ENCODE measurements at places on chromosomes 7 and 10.

DNA sequence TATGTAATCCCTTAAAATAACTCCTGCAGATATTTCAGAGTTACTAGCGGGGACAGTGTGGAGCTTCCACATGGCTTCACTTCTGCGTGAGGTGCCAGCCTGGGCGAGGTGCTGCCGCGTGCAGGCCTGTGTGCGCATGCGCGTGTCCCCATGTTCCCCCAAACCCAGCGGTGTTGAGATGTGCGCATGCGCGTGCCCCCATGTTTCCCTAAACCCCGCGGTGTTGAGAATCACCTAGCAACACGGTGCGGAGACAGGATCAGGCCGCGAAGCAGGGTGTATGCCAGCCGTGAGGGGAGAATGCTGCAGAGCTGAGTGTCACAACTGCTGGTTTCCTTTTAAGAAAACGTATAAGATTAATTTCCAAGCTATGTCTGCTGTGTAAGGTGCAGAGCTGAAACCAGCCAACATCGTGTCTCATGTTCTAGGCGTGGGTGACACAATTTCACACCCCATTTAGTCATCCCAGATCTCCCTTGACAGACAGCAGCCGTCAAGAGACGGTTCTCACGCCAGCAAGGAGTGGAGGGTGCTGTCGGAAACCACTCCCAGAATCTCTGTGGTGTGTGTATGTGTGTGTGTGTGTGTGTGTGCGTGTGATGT is 71.9 kb upstream of the ADARB2 start:
- DNase-seq = no peak

DNA sequence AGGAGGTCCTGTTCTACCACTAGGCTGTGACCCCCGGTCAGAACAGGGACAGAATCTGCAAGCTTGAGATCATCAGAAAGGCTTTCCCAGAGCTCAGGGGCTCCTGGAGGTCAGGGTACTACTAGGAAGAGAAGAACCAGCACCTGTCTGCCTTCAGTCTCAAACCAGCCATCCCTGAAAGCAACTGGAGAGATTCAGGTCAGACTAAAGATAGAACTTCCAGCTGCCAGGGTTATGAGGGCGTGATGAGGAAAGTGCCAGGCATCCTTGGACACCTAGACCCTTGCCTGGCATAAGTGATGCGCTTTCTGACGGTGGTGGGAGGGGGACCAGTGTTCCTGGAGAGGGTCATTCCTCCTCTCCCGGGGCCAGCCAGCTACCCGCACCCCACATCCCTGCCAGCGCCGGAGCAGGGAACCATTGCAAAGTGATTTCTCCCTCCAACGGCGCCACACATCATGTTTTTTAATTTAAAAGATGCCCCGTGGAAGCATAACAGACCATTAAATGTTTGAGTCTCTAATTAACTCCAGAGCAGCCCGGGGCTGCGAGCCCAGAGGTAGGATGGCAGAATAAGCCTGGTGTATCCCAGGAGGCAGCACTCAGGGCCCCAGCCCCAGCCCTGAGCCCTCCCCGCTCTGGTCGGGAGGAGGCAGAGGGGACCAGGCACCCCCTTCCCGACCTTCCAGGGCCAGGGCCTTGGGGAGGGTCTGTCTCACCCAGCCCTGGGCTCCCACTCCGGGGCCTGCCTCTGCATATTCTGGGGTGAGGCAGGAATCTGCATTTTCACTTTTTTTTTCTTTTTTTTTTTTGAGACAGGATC is 64.0 kb downstream of the ELFN1 start:
- no peak for DNase-seq

DNA sequence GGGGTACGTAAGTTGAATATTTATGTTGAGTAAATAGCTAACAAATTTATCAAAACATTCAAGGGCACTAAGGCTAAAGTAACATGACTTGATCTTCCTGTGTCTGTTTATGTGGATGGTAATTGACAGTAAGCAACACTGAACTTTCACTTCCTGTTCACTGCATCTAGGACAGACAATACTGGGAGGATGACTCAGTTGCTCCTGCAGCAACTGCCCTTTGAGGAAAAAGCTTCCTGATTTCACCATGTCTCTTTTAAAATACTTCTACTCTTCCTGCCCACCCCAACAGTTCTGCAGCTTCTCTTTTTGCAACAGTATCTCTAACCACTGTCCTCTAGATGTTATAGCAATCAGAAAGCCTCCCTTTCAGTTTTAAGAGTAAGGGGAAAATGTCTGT is 76.6 kb upstream of the HGF start:
- no peak for DNase-seq

- DNase-seq = no peak
Measured at GRCh38 chr10:14358886-14359573, 28.3 kb upstream of the FRMD4A start.
